ENCODE measurements at places on chromosomes 2 and 18.

DNA sequence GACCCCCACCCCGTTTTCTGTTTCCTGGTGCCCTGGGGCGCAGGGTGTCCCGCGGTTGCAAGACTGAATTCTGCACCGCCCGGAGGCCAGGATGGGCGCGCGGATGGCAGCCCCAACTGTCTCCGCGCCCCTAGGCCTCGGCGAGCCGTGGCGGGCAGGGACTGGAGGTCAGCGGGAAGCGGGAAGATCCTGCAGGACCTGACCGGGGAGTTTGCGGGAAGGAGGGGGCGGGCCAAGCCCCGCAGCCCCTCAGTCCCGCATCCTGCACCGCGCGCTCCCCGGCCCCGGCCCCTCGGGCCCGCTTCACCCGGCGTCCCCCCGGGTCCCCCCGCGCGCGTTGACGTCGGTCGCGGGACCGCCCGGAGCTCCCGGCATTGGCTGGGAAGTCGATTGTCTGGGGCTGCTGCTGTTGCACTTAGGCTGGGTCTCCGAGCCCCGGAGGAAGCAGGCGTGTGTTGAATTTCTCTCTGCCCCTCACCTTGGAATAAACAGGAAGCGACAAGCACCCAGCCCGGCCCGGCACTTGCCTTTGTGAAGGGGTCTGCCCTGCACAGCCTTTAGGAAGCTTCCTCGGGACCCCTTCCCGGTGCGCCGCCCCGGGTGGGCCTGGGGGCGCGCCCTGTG, at the start of gene LDLRAD4:
Gene LDLRAD4 (plus strand): TSS at position 393 of the 624 bp plus-strand sequence.
- DNase-seq, result no peak

GRCh38 chr2:206480161-206480560, 36.8 kb downstream of the ADAM23 start:
- DNase-seq, result peak; percentile 3

DNA sequence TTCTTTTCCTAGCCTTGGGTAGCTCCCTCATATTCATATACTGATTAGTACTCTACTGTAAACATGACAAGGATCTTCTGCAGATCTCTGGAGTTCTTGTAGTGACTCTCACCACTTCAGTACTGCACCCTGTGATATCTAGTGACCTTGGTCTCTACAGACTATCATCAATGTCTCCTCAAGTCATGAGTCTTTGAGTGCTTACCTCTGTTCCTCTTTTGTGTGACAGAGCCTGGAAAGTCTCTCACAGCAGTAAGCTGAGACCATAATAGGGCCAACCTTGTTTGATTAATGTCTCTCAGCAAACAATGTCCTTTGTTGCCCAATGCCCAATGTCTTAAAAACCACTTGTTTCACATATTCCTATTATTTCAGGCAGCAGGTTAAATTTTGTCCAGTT, 34.2 kb upstream of the BAZ2B start:
- DNase-seq, result no peak

DNA sequence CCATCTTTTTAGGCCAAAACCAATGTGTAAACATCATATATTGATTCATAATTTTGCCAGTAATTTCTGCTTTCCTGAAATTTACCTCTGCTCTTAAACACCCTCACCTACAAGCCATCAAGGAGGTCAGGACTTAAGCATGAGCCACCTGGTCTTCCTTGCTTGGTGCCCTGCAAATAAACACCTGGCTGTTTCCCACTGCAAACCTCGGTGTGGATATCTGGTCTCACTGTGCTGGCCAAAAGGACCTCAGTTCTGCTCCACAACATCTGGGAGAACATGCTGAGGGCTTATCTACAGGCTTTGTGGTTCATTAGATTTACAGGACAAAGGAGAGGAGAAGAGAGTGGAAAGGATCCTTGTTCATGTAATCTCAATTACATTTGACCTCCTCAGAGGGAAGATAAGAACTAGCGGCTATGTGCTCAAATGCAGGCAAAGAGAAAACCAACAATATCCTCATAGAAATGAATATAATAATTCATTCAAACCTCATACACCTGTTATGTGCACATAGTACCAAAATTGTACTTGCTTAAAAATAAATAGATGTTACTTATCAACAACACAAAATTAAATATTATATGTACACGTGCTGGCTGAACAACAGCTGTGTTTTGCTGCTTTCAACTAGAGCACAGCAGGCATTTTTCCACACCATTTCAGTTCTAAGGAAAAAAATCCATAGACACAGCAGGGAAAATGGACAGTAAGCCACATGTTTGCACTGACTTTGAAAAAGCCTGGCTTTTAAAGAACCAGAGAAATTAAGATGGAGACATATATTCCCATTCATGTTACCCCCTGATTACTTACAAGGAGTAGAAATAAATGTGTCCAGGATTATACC, 465.1 kb downstream of the LPIN1 start:
- DNase-seq, result no peak

DNA sequence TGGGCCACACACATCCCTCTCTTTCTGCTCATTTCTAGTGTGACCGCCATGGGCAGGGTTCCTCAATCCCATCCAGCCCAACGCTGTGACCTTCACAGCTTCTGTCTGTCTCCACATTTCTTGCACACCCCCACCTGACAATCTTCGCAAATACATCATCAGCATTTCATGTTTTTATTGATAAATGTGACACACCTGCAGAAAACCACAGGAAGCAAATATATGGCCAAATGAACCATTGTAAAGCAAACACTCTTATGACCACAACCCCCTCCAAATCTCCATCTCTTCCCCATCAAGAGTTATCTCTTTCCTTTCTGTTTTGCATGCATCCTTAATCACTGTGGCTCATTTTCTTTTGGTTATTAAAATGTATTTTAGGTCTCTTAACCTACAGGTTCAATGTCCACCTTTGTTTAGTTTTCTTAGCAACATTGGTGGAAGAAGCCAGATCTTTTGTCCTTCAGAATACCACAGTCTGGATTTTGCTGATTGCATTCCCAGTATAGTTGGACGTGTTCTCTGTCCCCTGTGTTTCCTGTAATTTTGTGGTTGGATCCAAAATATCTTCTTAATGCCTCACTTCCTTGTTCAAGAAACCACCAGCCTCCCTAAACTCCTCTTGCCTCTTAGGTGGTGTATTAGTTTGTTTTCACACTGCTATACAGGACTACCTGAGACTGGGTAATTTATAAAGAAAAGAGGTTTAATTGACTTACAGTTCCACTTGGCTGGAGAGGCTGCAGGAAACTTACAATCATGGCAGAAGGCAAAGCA, 9.8 kb upstream of the NCK2 start:
- peak; percentile 91 for DNase-seq

DNA sequence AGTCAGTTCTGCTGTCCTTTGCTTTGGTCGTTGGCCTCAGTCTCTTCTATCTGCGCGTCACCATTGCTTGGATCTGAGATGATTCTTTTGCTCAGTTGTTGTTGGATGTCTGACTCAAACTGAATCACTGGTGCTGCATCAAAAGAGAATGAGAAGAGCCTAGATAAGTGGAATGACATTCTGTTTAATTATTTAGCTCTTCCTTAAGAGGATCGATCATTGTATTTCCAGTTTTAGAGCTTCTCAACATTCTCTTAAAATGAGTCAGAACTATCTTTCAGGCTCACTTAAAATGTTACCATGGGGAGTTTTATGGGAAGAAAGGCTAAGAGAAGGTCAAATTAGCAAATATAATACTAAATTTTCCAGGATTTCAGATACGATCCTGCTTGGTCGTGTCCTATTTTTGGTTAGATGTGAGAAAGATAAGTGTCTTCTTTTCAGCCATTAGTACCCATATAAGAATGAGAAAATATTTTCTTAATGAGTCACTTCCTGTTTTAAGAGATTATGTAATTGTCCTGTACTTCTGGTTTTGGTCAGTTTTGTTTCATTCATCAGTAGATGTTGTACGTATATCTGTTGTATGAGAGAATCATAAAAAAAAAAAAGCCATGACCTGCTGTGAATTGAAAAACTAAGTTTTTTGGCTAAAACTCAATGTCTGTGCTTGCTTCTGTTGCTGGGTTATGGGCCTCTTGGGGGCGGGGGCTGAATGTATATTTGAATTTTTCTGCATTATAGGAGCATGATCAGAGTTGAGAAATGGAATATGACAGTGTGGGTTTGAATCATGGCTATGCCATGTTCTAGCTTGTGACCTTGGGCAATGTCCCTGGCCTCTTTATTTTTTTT, 31.6 kb upstream of the CASP10 start:
- DNase-seq, result peak; percentile 99

- DNase-seq, result no peak
These were observed 211.3 kb upstream of the APCDD1 start for GRCh38 chr18:10242936-10243680.

- DNase-seq, result no peak
These were observed 419.0 kb downstream of the NUP35 start for GRCh38 chr2:183543222-183543621.

GRCh38 chr2:14401873-14402272, 230.6 kb upstream of the LRATD1 start:
- peak; percentile 73 for DNase-seq

DNA sequence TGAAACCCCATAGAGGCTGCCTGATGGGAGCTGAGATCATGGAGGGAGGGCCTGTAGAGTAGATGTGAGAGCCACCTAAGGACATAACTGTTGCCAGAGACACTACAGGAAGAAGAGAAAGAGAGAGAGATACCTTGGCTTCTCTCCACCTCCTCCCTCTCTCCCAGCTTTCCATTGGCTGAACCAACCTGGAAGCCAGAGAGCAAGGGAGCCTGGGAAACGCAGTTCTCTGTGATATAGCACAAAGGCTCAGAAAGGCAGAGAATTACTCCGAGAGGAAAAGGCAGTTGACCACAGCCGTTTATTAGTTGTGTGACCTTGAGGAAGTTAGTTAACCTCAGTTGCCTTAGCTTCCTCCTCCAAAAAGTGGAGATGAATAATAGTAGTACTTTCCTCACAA, 37.7 kb upstream of the MAT2A start:
- DNase-seq, result peak; percentile 23

DNA sequence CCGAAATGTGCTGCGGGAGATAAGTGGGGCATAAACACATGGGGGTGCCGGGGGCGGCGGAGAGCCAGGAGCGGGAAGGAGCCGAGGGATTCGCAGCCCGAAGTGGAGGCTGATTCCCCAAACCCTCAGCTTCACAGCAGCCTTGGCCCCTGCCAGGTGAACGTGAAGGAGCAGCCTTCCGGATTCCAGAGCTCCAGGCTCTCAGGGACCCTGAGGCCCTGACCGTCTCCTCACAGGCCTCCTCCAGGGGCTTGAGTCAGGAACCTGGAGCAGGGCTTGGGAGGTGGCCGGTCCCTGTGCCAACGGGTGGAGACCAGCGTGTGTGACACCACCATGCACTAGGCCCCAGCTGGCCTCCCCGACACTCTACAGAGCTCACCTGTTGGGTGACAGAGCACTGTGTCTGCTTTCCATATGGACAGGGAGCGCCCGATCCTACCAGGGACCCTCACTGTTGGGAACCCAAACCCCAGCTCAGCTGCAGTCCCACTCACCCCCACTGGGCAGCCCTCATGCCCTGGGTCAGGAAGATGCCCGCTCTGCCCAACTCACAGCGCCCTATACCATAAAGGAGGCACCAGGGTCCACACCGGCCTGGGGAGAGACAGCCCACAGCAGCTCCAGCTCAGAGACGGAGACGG, 117.6 kb upstream of the OTOS start:
- no peak for DNase-seq

DNA sequence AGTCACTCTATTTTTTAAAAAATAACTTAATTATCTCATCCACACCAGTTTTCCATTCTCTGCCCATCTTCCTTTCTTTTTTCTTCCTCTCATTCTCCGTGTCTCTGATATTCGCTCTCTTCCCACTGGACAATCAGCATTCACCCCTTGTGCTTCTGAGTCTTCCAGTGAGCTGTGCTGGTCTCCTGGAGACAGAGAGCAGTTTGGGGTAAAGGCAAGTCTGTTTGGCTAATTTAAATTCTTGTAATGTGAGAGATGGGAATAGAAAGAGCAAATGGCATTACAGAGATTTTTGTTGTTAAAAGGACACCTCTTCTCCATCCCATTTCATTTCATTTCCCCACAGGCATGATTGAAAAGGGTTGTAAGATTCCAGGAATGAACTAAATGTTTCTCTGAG, 107.5 kb downstream of the DTNA start:
- no peak for DNase-seq

GRCh38 chr2:47640356-47640755, 142.6 kb upstream of the MSH6 start:
- no peak for DNase-seq

DNA sequence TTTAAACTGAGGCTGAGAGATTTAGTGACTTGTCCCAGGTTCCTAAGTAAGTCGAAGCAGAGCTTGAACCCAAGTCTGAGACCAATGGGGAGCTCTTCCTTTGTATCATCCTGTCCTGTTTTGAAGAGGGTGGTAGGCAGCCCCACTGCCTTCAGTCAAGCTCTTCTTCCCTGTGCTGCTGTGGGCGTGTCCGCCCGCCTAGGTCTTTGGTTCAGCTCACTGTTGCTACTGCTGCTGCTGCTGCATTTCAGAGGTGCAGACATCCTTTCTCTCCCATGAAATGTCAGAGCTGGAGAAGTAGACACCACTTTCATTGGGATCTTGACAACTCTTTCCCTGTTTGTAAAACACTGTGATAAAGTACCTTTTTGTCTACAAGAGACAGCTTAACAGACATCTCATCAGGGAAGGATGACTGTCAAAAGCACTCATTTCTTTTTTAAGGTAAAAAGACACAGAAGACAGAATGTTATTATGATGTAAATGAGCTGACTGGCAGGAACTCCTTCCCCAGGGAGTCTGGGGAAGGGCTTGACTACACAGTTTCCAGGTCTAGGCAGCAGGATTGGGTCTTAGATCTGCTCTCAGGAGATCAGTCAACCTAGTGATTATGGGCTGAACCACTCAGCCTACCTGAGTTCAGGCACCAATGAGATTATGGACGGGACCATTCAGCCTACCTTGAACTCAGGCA, 91.7 kb upstream of the TRIB2 start:
- DNase-seq, result no peak

DNA sequence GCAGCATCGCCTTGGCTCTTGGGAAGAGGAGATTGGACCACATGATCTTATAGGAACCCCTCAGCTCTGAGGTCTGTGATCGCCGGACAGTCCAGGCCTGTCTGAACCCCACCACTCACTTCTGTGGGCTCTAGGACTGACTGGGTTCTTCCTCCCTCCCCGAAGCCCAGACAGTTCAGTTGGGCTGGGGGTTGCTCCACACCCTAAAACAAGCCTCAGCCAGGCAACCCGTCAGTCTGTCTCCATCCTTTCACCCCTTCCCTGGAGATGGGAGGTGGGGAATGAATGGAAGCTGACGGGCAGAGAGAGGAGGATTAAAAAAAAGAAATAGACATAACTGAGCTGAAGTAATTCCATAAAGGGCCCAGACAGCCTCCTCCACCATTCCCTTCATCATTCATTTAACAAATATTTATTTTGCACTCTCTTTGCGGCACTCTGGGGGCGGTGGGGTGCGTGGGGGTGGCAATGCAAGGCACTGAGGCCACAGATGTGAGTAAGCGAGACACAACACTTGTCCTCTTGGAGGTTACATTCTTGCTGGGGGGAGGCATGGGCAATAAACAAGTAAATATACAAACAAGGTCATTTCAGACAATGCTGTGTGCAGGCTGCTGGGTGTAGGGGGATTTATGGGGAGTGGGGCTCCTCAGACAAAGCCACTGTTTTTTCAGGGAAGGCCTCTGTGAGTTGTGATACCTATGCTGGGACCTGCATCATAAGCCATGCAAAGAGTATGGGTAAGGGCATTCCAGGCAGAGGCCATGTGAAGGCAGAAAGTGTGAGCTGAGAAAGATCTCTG, 12.9 kb downstream of the WNT10A start:
- DNase-seq, result no peak

- no peak for DNase-seq
These were observed 727 bp downstream of the KIF1A start for GRCh38 chr2:240819126-240819857.

GRCh38 chr2:239309398-239310245, 91.2 kb downstream of the HDAC4 start:
- DNase-seq, result no peak

GRCh38 chr18:55317324-55317723, 270.7 kb downstream of the TCF4 start:
- DNase-seq, result no peak

GRCh38 chr18:76351961-76352581, 143.0 kb downstream of the ZNF516 start:
- DNase-seq, result peak; percentile 85

Data from kidney tubule cell (primary cell).